Stimulated activated CD8-positive, alpha-beta memory T cell treated with anti-CD3 and anti-CD28 coated beads, Interleukin-4, amount 100 ng/mL, for 4 hours (primary cell): ENCODE measurements at places on chromosomes 2 and 18.
A peak's percentile ranks its signal among the peaks of the same experiment; 100 is the strongest.

DNA sequence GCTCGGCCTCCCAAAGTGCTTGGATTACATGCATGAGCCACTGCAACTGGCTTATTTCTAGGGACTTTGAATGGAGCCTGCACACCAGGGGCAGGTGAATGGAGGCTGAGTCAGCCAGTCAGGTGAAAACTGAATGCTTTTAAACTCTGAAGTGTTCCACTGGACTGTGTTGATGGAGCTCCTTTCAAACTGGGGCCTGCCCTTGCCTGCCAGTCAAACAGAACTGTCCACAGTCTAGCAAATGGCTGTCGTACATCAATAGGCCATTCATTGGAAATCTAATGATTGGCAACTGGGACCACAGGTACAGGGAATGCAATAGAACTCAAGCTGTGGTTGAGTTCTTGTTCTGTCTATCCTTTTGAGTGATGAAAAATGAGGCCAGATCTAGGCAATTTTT is 966 bp upstream of the NOSTRIN start:
- no peak for DNase-seq

- DNase-seq: no peak
Measured at GRCh38 chr2:111119822-111120252, 877 bp upstream of the BCL2L11 start.

DNA sequence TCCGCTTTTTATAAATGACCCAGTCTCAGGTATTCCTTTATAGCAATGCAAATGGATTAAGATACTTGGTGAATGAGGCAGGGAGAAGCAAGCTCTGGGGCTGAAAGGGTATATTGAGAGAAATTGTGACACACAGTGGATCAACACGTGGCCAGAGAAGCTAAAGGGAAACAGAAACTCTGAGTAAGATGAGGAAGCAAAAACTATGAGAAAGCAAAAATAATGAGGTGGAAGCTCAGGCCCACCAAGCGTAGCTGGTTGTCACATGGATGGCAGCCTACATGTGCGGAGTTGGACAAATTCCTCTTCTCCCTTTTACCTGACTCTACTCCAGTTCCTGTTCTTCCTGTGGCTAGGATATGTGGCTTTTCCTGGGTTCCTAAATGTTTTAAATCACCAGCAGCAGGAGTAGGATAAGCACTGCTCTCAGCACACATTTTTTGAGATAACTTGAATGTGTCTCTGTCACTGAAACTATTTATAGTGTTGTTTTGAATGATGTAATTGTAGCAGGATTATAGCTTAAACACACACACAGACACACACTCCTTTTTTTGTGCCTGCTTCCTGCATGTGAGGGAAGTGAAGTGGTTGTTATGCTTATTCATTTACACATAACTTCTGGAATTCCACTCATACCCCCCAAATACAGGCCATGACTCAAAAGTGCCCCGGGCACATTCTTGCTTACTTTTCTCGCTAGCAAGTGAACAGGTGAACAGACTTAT is 30.1 kb upstream of the EPC2 start:
- no peak for DNase-seq

GRCh38 chr2:127877626-127878025 is 8.1 kb downstream of the AMMECR1L start:
- no peak for DNase-seq

DNA sequence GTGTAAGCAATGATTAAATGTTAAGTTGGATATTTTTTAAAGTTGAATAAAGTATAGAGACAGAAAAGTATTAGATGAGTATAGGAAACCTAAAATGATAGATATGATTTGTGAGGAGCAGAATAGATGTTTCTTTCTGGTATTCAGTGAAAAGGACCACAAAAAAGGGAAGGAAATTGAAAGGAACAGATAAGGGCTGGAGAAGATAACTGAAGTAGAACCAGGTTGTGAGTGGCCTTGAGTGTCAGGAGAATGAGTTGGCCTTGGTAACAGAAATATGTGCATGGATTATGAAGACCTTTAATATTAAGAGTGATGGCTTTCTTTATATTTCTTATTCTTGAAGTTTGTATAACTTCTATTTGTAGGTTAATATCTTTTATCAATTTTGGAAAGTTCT is 543.5 kb downstream of the METTL4 start:
- no peak for DNase-seq

GRCh38 chr2:231662028-231662810 is 46.1 kb upstream of the PTMA start:
- peak; percentile 90 for DNase-seq

GRCh38 chr2:11621410-11621809 is 48.6 kb downstream of the NTSR2 start:
- no peak for DNase-seq

- DNase-seq: no peak
Measured at GRCh38 chr2:101442667-101443061, 32.2 kb downstream of the RFX8 start.

GRCh38 chr2:10135296-10136089 is 13.0 kb downstream of the RRM2 start:
- no peak for DNase-seq

DNA sequence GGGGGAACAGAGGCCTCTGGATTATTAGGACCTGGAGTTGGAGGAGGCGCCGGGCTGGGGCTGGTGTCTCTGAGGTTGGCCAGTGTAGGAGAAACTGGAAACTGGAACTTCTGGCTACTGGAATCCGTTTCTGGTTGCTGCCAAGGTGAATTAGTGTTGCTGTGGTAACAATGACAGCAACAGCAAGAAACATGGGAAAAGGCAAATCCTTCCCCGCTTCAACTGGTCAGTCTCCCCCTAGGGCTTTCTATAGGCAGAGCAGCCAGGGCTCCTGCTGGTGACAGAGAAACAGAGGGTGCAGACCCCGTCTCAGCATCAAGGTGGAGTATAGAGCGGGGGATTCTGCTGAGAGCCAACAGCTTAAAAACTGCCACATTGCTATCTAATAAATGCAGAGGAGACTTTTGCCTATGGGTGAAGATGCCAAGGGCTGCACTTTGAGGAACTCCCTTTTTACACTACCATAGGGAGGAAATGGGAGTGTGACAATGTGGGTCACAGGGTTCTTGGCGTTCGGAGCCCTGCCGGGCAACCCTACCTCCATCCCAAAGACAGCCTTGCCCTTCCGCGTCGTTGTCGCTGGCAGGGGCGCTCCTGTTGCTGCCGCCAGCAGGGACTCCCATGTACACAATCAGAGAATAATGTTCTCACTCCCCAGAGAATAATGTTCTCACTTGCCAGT is 81.4 kb upstream of the CABLES1 start:
- no peak for DNase-seq

DNA sequence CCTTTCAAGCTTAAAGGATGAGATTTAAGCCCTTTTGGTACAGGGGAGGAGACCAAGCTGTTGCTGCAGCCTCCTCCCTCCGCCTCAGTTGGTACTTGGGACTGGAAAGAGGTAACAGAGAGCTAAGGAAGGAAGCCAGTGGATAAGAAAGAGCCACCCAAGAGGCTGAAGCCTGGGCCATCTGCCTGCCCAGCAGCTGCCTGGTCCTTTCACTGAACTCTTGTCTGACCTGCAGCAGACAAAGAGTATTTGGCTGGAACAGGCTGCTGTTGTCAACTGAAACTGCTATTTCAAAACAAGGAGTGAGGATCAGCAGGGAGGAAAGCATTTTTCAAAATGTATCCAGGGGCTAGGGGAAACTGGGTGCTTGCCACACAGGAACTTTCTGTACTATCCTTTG is 30.3 kb downstream of the TNS1 start:
- no peak for DNase-seq

DNA sequence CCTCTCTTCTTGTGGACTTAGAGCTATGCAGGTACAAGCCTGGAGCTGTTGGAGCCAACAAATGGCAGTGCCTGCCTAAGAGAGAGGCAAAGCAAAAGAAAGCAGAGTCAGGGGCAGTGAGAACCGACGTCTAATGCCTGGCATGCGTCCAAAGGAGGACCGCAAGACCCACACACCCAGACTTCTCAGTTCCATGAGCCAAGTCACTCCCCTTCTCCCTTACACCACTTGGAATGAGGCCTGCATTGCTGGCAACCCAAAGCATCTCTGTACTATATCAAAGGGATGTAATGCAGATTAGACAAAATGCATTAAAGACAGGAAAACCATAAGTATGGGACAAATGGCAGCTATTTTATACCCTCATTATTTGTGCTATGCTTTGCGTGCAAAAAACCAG is 49.9 kb upstream of the RNU4ATAC start:
- DNase-seq: no peak

- no peak for DNase-seq
Measured at GRCh38 chr18:8895987-8896619, 190.7 kb downstream of the MTCL1 start.

DNA sequence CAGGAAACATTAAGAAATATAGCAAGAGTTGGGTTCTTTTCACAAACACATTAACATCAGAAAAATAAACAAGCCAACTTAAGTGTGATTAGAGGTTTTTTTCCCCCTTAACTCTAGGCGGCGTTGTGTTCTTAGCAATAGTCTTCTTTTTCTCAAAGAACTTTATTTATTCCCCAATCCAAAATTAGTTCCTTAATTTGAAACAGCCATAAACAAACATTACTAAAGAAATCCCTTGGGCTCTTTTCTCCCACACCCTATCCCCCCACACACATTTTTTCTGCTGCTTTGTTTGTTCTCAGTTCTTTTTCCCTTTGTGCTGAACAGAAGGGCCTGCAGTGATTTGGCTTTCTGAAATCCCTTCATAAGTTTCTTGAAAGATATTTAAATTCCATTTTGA is 13.2 kb upstream of the MYO1B start:
- no peak for DNase-seq

- DNase-seq: no peak
Measured at GRCh38 chr2:43519643-43520221, 76.1 kb downstream of the THADA start.

- no peak for DNase-seq
Measured at GRCh38 chr18:57131782-57132181, 15.1 kb upstream of the BOD1L2 start.

DNA sequence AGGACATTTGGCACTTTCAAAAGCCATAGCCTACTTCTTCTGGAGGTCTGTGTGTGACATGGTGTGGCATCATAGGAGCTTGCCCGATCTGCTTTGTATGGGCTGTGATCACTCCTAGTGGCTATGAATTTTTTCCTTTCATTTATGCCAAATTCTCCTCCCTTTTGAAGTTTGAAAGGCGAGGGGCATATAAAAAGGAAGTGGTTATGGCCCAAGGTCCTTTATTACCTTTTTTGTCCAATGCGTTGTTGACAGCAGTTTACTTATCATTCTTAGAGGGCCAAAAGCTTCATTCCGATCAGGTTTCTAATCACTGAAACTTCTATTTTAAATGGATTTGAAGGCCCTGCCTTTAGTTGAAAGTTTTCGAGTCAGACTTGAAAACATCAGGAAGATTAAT is 224.3 kb upstream of the FOSL2 start:
- no peak for DNase-seq

DNA sequence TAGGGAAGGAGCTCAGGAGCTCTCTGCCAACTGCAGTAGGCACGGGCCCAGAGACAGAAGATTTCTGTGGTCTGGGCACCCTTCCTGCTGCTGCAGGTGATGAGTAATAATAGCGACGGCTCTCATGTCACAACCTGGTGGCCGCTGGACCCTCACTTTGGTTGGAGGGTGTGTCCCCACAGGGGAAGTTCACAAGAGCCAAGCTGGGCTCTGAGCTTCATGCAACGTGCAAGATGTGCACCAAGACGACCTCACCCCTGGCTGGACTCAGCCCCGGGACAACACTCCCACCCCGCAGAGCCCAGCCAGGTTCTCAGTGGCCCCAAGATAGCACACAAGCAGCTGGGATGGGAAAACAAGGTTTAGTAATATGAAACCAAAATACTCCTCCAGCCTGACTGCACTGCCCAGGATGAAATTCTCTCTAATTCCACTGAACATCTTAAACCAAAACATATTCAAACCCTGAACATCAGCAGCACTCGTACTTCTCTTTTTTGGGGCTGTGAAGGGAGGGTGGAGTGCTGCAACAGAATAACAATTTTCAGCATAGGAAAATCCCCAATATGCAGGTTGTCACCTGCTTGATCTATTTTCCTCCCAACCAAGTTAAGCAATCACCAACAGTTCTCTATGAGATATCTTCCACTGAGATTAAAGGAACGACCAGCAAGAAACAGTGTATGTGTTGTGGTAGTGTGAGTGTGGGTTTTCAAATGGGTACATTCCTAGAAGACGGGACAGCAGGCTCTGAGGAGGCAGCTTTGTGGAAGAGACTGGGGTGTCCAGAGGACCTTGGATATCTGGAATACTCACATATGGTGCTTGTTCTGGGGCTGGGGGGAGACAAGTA is 26.5 kb downstream of the BCL2 start:
- DNase-seq: no peak

GRCh38 chr2:101380376-101380775 is 6.9 kb downstream of the CREG2 start:
- no peak for DNase-seq

- DNase-seq: no peak
Measured at GRCh38 chr2:5227062-5227699, 465.0 kb upstream of the SOX11 start.

DNA sequence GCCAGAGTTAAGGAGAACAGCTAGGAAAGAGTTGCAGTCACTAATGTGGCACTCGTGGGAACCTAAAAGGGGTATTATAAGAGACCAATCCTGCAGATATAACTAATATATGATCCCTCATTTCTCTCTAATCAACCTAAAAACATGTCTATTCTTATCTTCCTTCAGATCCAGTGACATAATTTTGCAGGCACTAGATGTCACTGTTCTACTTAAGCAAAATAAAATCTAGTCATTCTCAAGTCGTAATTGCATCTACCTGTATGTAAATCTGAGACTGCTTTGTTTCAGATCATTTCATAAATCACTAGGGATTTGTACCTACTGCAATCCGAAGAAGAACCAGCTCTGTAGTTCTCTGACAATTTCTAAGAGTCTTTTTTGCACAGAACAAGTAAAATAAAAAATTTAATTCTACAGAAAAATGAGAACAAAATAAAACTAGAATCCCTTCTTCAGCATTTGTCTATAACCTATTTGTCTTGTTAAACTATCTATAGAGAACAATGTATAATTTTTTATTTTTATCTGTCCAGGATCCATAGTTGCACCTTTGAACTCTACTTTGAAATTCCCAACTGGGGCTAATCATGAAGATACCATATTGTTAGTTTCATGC is 56.5 kb upstream of the ERBB4 start:
- DNase-seq: no peak

DNA sequence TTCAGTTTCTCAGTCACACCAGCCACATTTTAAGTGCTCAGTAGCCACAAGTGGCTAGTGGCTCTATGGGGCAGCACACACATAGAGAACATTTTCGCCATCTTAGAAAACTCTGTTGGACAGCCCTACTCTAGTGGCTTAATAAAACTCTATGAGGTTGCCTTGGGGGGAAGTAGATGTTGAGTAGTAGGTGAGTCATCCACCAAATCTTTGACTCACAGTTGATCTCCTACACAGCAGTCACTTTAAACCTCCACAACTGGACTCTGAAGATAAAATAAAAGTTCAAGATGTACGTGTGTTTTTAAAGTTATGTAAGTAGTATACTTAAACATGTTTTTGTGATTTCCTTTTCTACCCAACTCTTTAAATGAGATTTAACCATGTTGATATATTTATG is 379.0 kb downstream of the SETBP1 start:
- no peak for DNase-seq

GRCh38 chr2:71876542-71877451 is 270.9 kb downstream of the CYP26B1 start:
- DNase-seq: no peak

- DNase-seq: no peak
Measured at GRCh38 chr2:32376756-32377155, 19.9 kb downstream of the BIRC6 start.
